Smooth muscle cell of trachea (primary cell): ENCODE measurements at places on chromosomes 1 and 21. TPM values are rescaled to one million over a fixed set of nuclear protein-coding genes. Genes with fewer than 3 reads are reported as not detected.

SLAMF7 gene
- not detected in 2 replicates for total RNA-seq

COL16A1 gene
- 80.1 and 116 TPM in 2 replicates for total RNA-seq

EXTL1 gene
- total RNA-seq = 0.29 and 0.83 TPM in 2 replicates

PLPPR4 gene
- total RNA-seq = 1.9 and 3.3 TPM in 2 replicates

TTLL7 gene
- 18.7 and 31.6 TPM in 2 replicates for total RNA-seq

ARHGEF16 gene
- total RNA-seq = not detected in 2 replicates

OR6K3 gene
- under 0.01 TPM in 1 of 2 replicates, not detected in the other for total RNA-seq

PTPN7 gene
- total RNA-seq = not detected in 2 replicates

RGS7 gene
- 1.9 and 2.5 TPM in 2 replicates for total RNA-seq

NUDC gene
- total RNA-seq = 23.0 and 28.8 TPM in 2 replicates

PEX10 gene
- 41.0 and 47.5 TPM in 2 replicates for total RNA-seq

IGSF9 gene
- not detected in 2 replicates for total RNA-seq

OR2T33 gene
- not detected in 2 replicates for total RNA-seq

C1orf141 gene
- under 0.01 TPM in 1 of 2 replicates, not detected in the other for total RNA-seq

IFI44 gene
- total RNA-seq = 22.3 and 31.1 TPM in 2 replicates

OXCT2 gene
- total RNA-seq = 1.9 and 4.1 TPM in 2 replicates

FCRLA gene
- total RNA-seq = 1.5 and 2.3 TPM in 2 replicates
